ENCODE measurements at places on chromosomes 16 and 17. TPM values are rescaled to one million over a fixed set of nuclear protein-coding genes. Genes with fewer than 3 reads are reported as not detected.

DNA sequence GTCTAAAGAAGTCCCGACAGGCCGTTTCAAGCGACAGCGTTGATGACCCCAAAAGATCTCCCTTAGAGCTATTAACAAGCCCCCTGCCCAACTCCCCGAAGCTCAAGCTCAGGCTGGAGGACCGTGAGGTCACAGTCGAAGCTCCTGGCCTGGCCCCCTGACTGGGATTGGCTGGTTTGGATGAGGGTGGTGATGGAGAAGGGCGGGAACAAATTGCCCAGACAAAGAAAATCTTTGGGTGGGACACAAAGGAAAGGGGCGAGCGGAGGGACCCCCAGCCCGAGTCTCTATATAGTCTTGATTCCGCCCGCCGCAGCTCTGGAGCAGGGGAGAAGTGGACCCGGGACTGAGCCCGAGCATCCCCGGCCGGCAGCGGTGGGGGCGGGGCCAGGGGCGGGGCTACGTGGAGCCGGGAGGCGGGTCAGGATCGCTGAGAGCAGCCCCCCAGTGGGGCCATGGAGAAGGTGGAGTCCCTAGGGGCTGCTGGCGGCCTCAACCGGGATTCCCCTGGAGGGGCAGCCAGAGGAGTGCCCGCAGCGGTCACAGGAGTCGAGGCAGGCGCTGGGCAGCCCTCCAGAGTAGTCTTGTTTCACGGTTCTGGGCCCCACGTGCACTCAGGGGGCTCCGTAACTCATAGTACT, 982 bp upstream of the NEURL4 start:
- peak; percentile 71 for DNase-seq

DNA sequence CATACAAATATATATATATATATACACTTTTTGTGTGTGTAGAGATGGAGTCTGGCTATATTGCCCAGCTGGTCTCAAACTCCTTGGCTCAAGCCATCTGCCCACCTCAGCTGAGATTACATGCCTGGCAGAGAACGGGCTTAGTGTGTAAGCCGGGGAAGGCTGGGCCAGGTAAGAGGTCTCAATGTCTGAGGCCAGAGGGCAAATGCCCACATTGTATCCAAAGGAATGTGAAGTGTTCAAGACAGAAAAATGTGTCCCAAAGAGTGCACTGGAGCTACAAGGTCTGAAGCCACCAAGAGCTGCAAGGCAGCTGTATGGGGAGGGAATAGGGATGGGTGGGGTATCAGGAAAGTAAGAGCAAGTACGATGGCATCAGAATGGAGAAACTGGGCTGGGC, 8.8 kb downstream of the CD2BP2 start:
- no peak for DNase-seq

GRCh38 chr16:25925421-25925820, 233.7 kb downstream of the HS3ST4 start:
- DNase-seq, result no peak

GRCh38 chr17:47276868-47277267, 23.2 kb downstream of the ITGB3 start:
- peak; percentile 61 for DNase-seq

- no peak for DNase-seq
Observed at GRCh38 chr17:19897903-19898302, 30.2 kb upstream of the ULK2 start.

DNA sequence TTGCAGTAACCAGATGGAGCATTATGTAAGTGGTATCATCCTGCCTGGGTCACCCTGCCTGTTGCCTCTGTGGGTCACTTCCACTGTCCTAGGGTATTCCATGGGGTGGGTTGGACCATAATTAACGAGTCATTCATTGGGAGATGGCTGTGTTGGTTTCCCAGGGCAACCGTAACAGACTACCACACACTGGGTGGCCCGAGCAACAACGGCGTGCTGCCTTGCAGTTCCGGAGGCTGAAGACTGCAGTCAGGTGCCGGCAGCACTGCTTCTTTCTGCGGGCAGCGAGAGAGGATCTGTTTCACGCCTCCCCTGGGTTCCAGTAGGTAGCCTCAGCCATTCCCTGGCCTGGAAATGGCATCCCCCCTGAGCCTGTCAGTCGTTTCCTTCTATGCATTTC, 28.9 kb upstream of the CMIP start:
- no peak for DNase-seq

DNA sequence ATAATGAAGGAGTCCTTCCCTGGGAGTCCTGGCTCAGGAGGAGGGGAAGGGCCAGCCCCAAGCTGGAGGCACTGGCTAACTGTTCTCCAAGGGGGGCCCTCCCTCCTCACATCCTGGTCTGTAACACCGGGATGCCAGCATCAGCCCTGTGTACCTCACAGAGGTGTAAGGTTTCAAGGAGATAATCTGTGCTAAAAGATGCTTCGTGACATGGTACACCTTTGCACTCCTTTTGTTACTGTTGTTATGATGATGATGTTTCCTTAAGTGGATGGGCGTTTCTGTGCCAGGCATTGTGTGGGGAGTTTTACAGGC, 236.7 kb upstream of the TNRC6C start:
- no peak for DNase-seq

DNA sequence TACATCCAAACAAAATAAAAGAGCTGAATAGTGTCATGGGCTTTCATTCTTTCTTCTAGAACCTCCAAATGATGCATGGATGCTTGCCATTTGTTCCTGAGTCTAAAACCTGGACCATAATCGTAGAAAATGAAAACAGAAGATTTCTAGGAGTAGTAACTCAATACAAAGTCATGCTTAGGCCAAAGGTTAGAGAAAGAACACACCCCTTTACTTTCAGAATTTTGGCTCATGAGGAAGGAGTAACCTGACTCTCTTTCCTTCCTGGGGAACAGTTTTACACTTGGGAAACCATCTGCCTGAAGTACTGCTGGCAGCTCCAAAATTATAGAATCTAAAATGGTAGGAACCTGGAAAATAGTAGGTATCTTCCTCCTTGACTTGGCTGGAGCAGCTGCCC, 137.2 kb downstream of the SNX11 start:
- no peak for DNase-seq

DNA sequence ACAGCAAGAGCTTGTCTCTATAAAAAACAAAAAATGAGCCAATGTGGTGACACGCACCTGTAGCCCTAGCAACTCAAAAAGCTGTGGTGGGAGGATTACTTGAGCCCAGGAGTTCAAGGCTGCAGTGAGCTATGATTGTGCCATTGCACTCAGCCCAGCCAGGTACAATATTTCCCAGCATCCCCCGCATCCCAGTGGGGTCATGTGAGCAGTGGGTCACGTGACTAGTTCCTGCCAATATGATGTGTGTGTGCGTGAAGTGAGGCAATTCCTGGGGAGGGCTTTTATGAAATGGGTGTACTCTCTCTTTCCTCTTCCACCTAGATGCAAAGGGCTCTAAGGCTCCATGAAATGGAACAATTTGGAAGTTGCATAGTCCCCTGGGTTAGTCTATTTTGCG, 81.3 kb downstream of the GSG1L start:
- no peak for DNase-seq

GRCh38 chr17:80692931-80693467, 148.4 kb downstream of the RPTOR start:
- DNase-seq, result no peak

DNA sequence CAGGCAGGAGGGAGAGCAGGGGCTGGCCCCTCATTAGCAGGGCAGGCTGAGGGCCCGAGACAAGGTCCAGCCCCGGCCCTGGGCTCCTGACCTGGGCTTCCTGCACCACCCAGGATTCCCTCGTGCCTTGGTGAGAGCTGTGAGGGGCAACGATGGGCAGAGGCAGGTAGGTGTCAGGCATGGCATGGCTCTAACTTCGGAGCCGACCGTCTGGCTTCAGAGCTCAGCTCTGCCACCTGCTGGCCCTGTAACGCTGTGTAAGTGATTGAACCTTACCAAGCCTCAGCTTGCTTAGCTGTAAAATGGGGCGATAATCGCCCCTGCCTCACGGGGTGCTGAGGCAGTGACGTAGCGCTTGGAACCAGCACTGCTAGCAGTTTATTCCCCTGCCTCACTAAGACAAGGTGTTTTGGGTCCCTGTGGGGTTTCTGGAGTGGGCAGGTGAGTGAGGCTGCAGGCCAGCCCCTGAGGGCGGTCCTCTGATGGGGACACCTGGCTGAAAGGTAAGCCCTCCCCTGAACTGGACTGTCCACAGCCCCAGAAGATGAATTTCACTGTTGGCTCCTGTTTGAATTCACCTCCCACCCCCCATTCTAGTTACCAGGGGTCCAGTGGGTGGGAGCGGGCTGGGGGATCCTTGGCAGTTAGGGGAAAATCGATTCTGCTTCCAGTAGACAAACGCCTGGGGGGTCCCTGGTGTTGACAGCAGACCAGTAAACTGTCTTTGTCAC, 184.8 kb upstream of the GSE1 start:
- DNase-seq, result peak; percentile 68

- no peak for DNase-seq
Observed at GRCh38 chr17:34110315-34110714, 144.8 kb upstream of the CCL2 start.

DNA sequence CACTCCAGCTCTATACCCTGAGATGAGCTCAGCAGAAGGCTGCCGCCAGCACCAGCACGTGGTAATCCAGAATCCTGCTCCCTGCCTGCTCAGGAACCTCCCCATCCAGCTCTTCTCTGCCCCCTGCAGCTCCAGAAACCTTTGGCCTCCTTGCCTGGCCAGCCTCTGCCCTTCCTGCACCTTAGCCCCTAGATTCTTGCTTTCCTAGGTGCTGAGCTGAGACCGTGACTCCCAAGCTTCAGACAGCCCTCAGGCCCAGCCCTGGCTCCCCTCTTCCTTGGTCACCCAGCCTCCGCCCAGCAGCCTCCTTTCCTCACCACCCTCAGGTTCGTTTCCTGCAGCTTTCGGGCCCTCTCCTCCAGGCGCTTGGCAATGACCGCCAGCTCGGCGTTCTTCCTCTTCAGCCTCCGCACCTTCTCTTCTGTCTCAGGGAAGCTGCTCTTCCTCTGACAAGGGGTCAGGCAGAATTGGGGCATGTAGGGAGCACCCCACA, 2.6 kb downstream of the TSPOAP1 start:
- DNase-seq, result no peak

Gene TIGD7
- total RNA-seq, result 9.3 TPM

Gene KRT28
- not detected for total RNA-seq

Gene NOG
- total RNA-seq, result 0.73 TPM

All from Calu3 (cell line).